ENCODE measurements at places on chromosomes 2 and 18.
A peak's percentile ranks its signal among the peaks of the same experiment; 100 is the strongest.

DNA sequence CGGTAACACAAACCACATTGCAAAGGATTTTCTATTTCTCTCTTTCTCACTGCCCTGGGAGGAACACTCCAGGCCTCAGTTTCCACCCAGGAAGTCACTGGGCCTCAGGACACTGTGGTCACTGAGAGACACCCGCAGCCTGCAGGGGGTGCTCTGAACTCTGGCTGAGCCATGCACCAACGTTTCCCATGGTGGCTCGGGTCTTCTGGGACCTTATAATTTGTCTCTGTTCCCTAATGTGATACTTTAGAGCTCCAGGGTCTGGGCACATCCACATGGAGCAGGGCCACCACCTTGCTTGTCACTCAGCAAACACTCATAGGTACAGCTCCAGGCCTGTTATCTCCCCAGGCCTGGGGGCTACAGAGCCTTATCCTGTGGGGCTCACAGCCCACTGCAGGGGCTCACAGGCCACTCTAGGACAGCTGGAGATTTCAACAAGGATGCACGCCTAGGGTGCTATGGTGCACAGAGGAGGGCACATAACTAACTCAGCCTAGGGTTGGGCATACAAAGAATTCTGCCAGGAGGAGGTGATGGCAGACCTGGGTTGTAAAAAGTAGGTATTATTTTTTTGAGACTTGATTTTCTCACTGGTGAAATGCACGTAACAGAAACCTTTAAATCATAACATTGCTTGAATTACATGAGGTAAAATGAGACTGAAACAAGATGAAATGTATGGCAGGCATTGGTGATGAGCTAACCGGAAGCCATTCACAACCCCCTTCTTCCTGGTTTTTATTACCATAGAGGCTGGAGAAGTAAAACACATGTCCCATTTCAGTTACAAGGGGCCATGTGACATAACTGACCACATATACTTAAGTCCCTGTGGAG lies 3.0 kb upstream of the HS1BP3 start:
- DNase-seq: no peak

- DNase-seq: no peak
Measured at GRCh38 chr2:73037947-73038585, 33.4 kb downstream of the SFXN5 start.

GRCh38 chr2:21804151-21804550 lies 680.4 kb downstream of the TDRD15 start:
- DNase-seq: no peak

DNA sequence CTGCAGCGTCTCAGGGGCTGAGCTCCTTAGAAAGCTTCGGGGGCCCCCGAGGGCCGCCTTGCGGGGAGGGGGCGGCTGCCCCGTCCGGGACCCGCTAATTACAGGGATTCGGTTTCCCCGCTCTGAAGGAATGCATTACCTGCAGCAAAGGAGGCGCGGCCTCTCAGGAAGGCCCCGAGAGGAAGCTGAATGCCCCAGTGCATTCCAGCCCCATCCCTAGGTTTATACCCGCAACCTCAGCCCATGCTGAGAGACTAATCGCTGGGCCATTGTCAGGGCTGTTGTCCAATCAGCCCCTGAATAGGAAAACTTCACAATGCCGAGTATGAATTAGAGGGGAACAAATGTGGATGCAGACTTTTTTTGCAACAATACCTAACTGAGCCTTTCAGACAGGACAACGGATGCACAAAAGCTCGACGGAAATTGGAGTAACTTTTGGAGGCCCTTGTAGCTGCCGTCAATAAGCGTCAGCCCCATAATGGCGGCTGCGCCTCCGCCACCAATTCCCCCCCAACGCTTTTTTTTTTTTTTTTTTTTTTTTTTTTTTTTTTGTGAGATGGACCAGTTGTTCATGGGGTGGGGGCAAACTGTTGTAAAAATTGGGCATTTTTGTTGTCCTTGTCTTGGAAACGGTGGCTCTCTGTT lies 138.6 kb upstream of the SIX3 start:
- DNase-seq: no peak

GRCh38 chr2:7819850-7820249 lies 862.0 kb upstream of the ID2 start:
- DNase-seq: peak; percentile 21

- DNase-seq: no peak
Measured at GRCh38 chr2:125554956-125555355, 1101.0 kb upstream of the GYPC start.

Data from RCC 7860 (cell line).